ENCODE measurements at places on chromosomes 7 and 10.

GRCh38 chr7:20449176-20449575, 118.5 kb downstream of the ITGB8 start:
- no peak for DNase-seq

- DNase-seq = no peak
These were observed 94.4 kb downstream of the ANK3 start for GRCh38 chr10:60295028-60295937.

- no peak for DNase-seq
These were observed 339.8 kb downstream of the FRMD4A start for GRCh38 chr10:13990946-13991345.

DNA sequence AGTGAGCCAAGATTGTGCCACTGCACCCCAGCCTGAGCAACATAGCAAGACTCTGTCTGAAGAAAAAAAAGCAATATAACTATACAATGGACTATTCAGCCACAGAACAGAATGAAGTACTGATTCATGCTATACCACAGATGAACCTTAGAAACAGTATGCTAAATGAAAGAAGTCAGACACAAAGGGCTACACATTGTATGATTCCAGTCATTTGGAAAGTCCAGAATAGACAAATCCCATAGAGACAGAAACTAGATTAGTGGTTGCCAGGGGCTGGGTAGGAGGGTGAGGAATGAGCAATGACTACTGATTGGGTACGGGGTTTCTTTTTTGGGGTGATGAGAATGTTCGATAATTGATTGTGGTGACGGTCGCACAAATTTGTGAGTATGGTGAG, 9.6 kb upstream of the CFAP70 start:
- no peak for DNase-seq

DNA sequence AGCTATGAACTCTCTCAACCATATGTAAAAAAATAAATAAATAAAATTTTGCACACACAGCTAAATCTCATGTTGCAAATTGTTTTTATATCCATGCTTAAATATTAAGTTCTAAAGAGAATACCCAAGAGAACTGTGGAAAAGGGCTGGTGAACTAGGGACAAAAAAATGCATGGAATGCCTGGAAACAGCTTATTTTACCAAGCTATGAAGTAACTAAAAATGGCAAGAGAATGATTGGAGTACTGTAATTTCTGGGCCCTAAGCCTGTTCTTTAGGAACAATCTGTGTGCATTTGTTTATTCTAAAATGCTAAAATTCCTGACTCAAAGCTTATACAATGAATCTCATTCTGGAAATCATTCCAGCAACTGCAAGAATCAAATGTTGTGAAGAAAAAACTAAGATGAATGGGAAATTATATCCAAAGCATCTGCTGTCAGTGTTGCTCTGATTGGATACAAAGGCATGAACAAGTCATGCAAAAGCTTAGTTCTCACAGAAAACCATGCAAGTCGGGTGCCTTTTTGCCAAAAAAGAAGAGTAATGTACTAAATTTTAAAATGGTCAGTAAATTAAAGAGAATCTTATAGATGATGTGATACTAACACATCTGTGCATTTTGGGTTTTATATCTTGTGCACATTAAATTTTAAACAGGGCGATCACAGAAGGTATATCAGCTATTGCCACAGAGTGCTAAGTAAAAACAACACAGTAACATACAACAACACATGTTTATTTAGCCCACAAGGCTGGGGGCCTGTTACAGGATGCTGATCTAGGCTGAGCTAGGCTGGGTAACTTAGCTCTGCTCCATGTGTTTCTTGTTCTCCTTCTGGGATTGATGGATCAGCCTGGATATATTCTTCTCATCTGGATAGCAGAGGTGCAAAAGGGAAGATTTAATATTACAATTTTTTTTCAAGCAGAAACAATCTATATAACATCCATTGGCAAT, 453.5 kb upstream of the SEMA3A start:
- no peak for DNase-seq

DNA sequence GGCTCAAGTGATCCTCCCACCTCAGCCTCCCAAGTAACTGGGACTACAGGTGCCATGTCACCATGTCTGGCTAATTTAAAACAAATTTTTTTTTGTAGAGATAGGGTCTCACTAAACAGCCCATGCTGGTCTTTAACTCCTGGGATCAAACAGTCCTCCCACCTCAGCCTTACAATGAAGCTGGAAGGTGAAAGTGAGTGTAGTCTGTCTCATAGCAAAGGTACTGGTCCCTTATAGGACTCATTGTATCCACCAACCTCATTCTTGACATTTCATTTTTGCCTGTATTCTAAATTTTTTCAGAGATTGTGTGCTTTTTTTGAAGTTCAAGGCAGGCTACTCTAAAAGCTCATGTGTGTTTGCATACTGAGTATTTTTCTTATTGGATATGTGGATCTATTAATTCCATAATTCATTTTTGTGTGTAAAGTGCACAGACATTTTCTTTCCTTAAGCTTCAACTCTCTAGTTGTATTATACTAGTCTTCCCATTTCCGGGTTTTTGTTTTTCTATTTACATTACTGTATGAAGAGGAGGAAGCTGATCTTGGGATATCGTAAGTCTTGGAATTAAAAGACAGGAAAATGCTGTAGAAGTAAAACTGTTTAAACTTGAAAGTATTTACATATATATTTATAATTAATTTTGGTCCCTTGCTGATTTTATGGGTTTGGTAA, 13.3 kb downstream of the KMT2E start:
- DNase-seq = no peak

DNA sequence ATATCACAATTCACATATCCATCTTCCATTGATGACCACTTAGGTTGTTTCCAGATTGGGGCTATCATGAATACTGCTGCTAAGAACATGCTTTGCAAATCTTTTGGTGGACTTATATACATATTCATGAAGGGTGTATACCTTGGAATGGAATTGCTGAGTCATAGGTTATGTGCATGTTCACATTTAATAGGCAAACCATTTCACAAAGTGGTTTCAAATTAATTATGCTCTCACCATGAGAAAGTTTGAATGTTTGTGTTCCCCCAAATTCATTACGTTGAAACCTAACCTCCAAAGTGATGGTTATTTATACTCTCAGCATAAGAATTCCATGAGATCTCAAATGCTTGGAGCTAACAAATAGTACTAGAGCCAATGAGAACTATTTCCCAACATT, 86.4 kb downstream of the VPS41 start:
- no peak for DNase-seq

GRCh38 chr7:6640246-6640721, 3.2 kb downstream of the ZNF316 start:
- no peak for DNase-seq

- no peak for DNase-seq
These were observed 122.9 kb upstream of the SEMA3A start for GRCh38 chr7:84317536-84317935.
